ENCODE measurements at places on chromosomes 2 and 18.

- DNase-seq: no peak
- H3K27me3 ChIP-seq: no peaks in the 10 kb centered on the region
- H3K4me3 ChIP-seq: no peak overlapping the region
- no peak overlapping the region for H3K27ac ChIP-seq
- no peaks in the 10 kb centered on the region for H3K36me3 ChIP-seq
- H3K4me1 ChIP-seq: no peaks in the 10 kb centered on the region
Observed at GRCh38 chr18:24629921-24630320, 169.5 kb downstream of the HRH4 start.

DNA sequence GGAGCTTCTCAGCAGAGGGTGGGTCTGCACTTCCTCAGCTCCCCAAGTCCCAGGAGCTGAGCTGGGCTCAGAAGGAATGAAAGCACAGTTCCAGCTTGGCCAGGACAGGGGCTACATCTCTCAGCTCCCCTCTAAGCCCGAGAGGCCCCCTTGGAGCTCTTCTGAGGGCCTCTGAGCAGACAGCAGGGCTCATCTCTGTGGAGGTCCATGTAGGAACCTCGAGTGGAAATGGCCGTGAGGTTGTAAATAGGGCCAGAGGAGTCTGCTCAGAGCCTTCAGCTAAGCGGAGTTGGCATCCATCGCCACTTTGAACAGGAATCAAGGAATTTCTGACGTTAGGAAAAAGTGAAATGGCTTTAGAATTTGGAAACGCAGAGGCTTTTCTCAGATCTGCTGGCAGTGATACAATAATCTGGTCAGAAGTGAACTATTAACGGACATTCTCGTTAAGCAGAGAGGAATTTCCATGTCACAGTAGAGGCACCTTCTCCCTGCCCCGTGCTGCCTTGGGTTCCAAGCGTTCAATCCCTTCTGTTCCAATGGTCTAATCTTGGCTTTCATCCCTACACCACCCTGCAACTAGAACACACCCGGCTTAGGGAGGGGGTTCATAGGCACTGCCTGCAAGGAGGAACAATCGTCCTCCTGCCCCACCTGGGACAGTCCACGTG, 213.9 kb downstream of the NDUFA10 start:
- H3K4me1 ChIP-seq: no peaks in the 10 kb centered on the region
- no peak overlapping the region for H3K27ac ChIP-seq
- no peak for DNase-seq
- no peaks in the 10 kb centered on the region for H3K36me3 ChIP-seq
- no peak overlapping the region for H3K4me3 ChIP-seq

DNA sequence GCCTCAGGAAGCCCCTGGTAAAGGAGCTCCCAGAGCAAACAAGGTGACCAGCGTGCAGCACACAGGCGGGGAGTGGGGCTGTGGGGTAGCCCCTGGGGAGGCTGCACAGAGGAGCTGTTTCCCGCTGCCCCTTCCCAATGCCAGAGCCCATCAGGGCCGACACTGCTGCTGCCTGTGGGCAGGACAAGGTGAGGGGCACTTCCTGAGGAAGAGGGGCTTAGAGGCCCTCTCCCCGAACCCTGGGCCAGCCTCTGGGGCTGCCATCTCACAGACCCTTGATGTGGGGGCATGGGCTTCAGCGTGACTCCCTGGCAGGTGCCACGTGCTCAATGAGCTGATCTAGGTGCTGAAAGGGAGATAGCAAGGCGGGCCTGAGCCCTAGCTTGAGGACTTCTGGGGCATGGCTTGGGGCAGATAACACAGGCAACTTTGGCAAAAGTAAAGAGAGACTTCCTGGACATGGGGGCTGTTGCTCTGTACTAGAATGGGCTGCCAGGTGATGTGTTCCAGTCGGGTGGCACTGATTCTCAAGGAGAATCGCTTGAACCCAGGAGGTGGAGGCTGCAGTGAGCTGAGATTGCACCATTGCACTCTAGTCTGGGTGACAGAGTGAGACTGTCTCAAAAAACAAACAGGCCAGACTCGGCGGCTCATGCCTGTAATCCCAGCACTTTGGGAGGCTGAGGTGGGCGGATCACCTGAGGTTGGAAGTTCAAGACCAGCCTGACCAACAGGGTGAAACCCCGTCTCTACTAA, 9.9 kb upstream of the KLF11 start:
- peaks cover 19% of the 10 kb centered on the region for H3K4me1 ChIP-seq
- no peak for DNase-seq
- no peaks in the 10 kb centered on the region for H3K27me3 ChIP-seq
- H3K27ac ChIP-seq: no peak overlapping the region

DNA sequence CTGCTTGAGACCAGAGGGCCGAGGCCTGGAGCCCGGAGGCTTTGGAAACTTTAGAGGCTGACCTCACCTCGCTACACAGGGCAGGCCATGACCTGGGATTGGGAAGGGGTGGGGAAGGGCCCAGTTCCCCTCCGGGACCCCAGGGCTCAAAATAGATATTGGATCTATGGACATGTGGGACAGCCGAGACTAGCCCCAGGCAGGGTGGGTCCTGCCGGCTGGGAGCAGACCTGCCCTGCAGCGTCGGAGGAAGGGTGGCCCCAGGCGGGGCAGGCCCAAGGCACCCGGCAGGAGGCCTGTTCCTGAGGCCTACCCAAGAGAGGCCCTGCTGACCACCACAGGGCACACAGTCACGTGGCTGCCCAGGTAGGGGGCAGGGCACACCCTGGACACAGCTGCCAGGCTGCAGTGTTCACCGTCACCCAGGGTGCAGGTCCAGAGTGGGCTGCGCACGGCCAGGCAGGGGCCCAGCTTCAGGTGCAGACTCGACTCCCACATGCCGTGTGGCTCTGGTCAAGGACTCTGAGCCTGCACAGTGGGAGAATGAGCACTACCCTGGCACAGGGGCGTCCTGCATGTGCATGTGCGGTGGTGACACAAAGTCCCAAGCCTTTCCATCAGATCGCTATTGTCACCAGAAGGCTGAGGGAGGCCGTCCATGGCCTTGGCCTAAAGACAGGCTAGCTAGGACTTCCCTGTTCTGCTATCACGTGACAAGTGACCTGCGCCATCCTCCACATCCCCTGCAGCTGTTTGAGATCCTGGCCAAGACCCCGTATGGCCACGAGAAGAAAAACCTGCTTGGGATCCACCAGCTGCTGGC, 13.2 kb downstream of the ANO7 start:
- no peak for DNase-seq
- H3K36me3 ChIP-seq: no peaks in the 10 kb centered on the region
- no peaks in the 10 kb centered on the region for H3K4me1 ChIP-seq
- no peaks in the 10 kb centered on the region for H3K27me3 ChIP-seq

Measured in naive thymus-derived CD4-positive, alpha-beta T cell (primary cell).